ENCODE measurements at places on chromosomes 16 and 17.

DNA sequence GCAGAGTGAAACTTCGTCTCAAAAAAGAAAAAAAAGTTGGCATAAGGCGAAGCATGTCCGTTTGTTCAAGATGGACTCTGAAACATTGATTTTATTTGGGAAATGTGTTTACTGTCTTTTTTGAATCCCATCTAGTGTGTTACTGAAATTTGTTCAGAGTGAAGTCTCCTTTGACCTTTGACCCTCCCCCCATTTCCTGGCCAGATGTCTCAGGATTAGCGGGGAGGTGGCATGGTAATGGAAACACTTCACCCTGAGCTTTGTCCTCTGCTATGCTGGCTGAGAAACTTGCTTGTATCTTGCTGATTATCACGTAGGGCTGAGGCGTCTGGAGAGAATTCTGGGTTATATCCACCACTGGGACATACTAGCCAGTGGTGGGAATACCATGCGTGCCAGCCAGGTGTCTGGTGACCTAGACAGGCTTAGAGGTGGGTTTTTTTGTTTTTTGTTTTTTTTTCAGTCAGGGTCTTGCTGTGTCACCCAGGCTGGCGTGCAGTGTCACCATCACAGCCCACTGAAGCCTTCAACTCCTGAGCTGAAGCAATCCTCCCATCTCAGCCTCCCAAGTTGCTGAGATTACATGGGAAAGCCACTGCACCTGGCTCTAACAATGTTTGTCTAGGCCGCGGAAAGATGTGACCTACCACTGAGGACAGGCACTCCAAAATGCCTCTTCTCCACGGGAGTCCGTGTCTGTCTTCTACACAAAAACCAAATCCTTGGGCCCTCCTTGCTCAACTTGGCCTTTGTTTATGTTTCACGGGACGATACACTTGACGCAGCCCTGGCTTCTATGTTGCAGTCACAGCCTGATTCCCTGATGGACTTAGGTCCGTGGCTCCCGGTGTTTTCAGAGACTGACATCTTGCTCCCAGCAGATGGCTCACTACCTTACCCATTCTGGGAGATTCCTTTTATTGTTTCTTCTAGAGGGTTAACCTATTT lies 6.6 kb upstream of the GALK1 start:
- no peak for DNase-seq

DNA sequence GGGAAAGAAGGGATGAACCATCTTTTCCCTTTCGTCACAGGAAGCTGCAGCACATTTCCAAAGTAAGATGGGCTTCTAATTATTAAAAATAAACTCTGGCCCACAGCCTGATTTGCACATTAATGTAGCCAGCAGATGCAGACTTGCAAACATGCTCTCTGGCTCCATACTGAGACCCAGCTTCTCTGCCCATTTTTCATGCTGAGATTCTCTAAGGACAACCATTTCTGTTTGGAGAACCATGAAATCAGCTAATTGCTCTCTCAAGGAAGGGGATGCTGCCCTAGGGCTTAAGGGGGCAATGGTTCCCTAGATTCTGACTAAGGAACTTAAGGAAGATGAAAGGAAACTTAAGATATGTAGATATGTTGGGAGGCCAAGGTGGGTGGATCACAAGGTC lies 63.0 kb upstream of the CES5A start:
- no peak for DNase-seq

DNA sequence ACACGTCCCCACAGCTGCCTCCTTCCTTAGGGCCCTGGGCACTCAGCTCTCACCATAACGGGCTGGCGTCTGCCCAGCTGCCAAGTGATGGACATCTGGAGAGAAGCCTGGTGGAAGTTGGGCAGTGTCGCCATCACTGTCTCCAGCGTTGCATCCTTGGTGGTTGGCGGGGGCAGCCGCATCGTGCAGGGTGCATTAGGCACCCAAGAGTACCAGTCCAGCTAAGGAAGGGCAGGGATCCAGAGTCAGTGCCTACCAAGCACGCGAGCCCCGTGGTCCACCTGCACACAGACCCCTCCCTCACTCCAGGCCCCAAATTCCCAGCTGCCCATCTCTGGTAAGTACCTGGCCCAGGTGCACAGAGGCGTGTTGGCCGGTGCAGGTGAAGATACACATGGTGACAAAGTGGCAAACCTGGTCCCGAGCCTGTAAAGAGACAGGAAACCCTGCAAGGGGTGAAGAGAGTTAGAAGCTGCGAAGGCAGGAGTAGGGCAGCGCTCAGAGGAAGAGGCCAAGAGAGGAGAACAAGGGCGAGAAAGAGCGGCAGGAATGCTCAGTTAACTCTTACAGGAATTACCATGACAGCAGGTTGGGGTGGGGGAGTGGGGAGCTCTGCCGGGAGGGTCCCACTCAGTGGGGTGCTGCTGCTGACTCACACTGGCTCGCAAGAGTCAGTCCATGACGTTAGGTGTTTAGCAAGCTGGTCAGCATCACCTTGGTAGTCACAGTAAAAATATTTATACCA lies 9.5 kb downstream of the ALOX15 start:
- no peak for DNase-seq

DNA sequence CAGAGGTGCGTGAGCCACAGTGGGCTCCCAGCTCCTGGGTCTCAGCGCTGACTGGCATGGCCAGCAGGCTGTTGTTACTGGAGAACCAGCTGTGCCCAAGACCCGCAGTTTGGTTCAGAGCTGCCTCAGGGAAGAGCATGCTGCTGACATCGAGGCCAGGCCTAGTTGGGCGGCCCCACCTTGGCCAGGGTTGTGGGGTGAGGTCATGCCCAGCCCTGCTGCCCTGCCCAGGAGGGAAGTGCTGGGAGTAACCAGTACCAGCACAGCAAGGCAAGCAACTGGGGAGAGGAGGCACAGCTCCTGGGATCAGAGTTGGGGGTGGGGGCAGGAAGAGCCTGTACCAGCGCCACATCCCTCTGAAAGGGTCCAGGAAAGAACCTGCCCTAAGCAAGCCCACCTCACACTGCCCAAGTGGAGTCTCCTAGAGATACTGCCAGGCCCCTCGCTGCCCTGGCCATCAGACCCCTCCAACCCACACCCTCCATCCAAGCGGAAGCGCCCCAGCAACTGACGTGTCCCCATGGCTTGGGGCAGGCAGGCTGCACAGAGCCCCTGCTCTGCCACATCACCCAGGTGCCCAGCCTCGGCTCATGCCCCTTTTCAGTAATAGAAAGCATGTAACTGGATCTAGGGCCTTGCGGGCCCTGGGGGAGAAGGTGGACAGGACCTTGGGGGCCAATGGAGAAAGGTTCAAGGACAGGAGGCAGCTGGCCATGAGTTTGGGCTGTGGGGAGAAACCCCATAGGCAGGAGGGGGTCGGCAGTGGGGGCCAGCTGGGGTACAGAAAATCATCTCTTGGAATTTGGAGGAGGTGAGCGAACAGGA lies 990 bp downstream of the DOK4 start:
- DNase-seq, result no peak

- peak; percentile 18 for DNase-seq
Measured at GRCh38 chr17:69326377-69327059, 415 bp downstream of the ABCA5 start.

- no peak for DNase-seq
Measured at GRCh38 chr16:65641049-65641761, 519.3 kb upstream of the CDH11 start.

DNA sequence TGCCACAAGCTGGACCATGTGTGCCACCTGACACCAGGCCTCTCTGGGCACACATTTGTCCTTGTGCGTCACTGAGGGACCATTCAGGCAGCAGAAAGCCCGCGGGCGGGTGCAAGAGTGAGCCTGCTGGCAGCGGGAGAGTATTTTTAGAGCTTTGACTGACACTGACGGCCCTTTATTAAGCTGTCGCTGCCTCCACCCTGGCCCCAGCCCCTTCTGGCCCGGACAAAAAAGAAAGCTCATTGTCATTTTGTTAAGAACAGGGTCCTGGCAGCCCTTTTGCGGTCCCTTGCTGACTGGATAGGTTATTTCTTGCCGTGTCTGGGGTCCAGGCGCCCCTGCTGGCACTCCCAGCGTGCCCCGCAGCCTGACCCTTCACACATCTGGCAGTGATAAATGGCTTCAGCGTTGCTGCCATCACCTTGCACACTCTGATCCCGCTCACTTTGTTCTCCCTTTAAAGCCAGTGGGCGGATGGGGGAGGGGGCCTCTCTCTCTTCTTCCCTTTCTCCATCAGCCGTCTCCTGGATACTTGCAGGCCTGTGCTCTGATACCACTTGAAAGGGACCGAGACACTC lies 78.4 kb upstream of the NKD1 start:
- no peak for DNase-seq

DNA sequence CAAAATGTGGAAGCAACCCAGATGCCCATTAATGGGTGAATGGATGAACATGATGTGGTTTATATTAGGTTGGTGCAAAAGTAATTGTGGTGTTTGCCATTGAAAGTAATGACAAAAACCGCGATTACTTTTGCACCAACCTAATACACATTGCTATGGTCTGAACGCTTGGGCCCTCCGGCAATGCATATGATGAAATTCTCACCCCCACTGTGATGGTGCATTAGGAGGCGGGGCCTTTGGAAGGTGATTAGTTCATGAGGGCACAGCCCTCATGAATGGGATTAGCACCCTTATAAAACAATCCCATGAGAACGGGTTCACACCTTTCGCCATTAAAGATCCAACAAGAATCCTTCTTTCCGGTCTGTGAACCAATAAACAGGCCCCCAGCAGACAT lies 25.3 kb upstream of the PRM1 start:
- DNase-seq, result no peak

DNA sequence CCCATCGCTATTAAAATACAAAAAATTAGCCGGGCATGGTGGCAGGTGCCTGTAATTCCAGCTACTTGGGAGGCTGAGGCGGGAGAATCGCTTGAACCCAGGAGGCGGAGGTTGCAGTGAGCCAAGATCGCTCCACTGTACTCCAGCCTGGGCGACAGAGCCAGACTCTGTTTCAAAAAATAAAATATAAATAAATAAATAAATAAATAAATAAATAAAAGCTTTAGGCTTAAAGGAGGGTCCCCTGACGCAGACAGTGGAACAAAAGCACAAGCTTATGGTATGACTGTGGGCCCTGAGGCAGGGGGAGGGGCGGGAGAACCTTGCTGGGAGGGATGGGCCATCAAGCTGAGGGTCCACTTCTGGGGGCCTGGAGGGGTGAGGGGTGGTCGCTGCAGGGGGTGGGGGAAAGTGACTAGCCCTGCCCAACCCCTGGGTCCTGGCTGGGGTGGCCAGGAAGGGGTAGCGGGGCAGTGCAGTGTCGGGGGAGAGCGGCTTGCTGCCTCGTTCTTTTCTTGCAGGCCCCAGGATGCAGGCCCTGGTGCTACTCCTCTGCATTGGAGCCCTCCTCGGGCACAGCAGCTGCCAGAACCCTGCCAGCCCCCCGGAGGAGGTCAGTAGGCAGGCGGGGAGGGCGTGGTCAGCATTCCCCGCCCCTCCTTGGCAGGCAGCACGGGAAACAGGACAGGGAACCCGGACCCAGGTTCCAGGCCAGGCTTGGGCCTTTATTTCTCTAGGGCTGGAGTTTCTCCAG lies 4.7 kb downstream of the SERPINF1 start:
- no peak for DNase-seq

GRCh38 chr17:49739641-49740271 lies 24.2 kb downstream of the FAM117A start:
- DNase-seq, result peak; percentile 98

GRCh38 chr17:47704116-47704515 lies 10.2 kb downstream of the TBKBP1 start:
- DNase-seq, result no peak

DNA sequence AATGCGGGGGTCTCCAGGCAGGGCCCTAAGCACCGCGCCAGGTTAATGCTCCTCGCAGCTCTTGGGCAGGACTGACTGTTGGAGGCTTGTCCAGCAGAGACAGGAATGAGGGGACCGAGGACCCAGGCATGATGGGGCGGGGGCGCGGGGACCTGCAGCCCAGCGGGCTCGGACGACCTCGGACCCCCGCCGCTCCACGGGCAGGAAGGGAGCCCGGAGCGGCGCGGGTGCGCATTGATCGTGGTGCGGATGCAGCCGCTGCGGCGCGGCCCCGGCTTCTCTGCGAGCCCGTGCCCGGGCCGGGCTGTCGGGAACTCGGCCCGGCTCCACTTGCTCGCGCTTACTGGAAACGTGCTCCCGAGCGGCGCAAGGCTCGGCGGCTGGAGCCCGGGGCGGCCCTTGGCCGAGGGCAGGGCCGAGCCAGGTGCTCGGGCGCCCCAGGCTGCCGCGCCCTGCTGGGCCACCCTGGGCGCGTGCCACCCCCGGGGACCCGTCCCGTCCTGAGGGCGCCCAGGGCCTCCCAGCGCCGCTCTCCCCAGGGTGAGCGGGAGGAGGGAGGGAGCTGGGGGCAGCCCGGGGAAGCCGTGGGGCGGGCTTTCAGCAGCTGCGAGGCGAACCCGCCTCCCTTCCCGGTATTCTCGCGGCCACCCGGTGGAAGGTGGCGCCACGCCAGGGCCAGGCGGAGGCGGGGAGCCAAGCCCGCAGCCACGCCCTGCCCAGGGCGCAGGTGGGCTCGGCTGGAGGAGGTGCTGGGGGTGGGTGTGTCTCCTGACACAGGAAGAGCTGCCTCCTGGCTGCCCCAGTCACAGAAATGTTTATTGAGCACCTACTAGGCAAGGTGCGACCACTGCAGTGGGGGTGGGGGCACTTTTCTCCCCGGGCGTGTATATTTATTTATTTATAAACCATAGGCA lies 45.9 kb downstream of the SOCS3 start:
- peak; percentile 77 for DNase-seq

DNA sequence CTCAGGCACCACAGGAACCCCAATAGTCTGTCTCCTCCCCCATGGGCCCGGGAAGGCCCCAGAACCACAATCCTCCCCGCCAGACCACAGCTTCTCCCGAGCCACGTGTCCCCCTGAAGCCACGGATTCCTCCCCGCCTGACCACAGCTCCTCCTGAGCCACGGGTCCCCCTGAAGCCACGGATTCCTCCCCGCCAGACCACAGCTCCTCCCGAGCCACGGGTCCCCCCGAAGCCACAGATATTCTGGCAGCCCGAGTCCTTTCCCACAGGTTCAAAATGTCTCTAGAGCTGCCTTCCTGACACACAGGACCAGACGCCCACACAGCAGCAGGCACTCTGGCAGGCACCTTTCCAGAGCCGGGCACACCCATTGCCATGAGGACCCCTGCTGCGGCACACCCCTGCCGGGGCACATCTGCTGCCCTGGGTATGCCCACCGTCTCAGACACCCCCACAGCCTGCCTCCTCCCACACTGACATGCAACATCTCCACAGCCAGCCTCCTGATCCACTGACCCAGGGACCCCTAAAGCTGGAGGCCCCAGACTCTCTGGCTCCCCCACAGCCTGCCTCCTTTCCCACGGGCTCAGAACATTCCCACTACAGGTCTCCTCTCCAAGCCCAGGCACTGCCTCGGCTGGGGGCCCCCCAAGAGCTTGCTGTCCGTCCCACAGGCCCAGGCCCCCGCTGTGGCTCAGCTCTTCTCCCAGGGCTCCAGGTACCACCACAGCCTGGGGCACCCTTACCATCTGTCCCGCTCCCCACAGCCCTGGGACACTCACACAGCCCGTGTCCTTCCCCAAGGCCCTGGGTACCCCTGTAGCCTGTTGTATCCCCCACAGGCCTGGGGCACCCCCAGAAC lies 2.2 kb downstream of the KIAA0753 start:
- DNase-seq, result no peak

All from CD4-positive, alpha-beta T cell treated with Interleukin-17A for 1 hour (primary cell).